IMR-90 (cell line): ENCODE measurements at places on chromosomes 2 and 18. TPM values are rescaled to one million over a fixed set of nuclear protein-coding genes. Genes with fewer than 3 reads are reported as not detected.

Gene CFC1
- not detected in 2 replicates for total RNA-seq

Gene CTAGE1
- total RNA-seq: under 0.01 TPM in 1 of 2 replicates, not detected in the other

Gene AQP12B
- not detected in 2 replicates for total RNA-seq

Gene CDK15
- 28.9 and 33.0 TPM in 2 replicates for total RNA-seq

Gene IL1R2
- total RNA-seq: not detected in 2 replicates

Gene NOL4
- not detected in 2 replicates for total RNA-seq

Gene CNDP1
- not detected in 2 replicates for total RNA-seq

Gene TDRD15
- total RNA-seq: not detected in 2 replicates

Gene OXER1
- total RNA-seq: not detected in 2 replicates

Gene MOCOS
- 1.9 and 2.2 TPM in 2 replicates for total RNA-seq

Gene KCNE4
- 6.6 and 8.3 TPM in 2 replicates for total RNA-seq

Gene CCL20
- not detected in 2 replicates for total RNA-seq

Gene DYNAP
- total RNA-seq: not detected in 2 replicates

Gene GKN2
- total RNA-seq: not detected in 2 replicates

Gene ATG4B
- 102 and 146 TPM in 2 replicates for total RNA-seq

Gene UGT1A3
- total RNA-seq: not detected in 2 replicates

Gene EN1
- not detected in 2 replicates for total RNA-seq

Gene KLHL41
- total RNA-seq: 0.18 and 0.28 TPM in 2 replicates

Gene UPP2
- total RNA-seq: not detected in 2 replicates

Gene ITPRIPL1
- total RNA-seq: 1.1 and 1.4 TPM in 2 replicates

Gene STRN
- total RNA-seq: 16.4 and 23.3 TPM in 2 replicates

Gene MSH6
- 48.9 and 72.5 TPM in 2 replicates for total RNA-seq

Gene CRYGD
- total RNA-seq: not detected in 2 replicates

Gene CTNNA2
- not detected in 2 replicates for total RNA-seq

Gene CRACDL
- total RNA-seq: not detected in 2 replicates

Gene GALNT3
- 2.0 and 4.4 TPM in 2 replicates for total RNA-seq

Gene CXCR2
- total RNA-seq: not detected in 2 replicates

Gene ABCG5
- not detected in 2 replicates for total RNA-seq

Gene RAB27B
- total RNA-seq: 1.3 and 1.7 TPM in 2 replicates

Gene FSIP2
- total RNA-seq: under 0.01 TPM in 1 of 2 replicates, not detected in the other

Gene HTR2B
- 0.56 and 0.72 TPM in 2 replicates for total RNA-seq

Gene HOXD9
- total RNA-seq: not detected in 2 replicates

Gene OBSL1
- total RNA-seq: 21.4 and 21.5 TPM in 2 replicates

Gene RALB
- total RNA-seq: 53.6 and 75.3 TPM in 2 replicates

Gene SAG
- total RNA-seq: not detected in 2 replicates

Gene FOXD4L1
- not detected in 2 replicates for total RNA-seq

Gene LOXL3
- total RNA-seq: 14.2 and 17.9 TPM in 2 replicates

Gene HOXD13
- total RNA-seq: not detected in 2 replicates

Gene RAPGEF4
- 3.2 and 3.6 TPM in 2 replicates for total RNA-seq

Gene DHRS9
- not detected in 2 replicates for total RNA-seq

Gene KIF1A
- total RNA-seq: under 0.01 TPM in 1 of 2 replicates, not detected in the other

Gene EPG5
- total RNA-seq: 104 and 114 TPM in 2 replicates

Gene C18orf54
- total RNA-seq: 3.0 and 5.6 TPM in 2 replicates

Gene DLGAP1
- under 0.01 TPM in 1 of 2 replicates, not detected in the other for total RNA-seq

Gene PROKR1
- not detected in 2 replicates for total RNA-seq

Gene HAAO
- 0.18 TPM in 1 of 2 replicates, not detected in the other for total RNA-seq

Gene ANKAR
- total RNA-seq: 2.2 and 4.4 TPM in 2 replicates

Gene PECR
- total RNA-seq: 13.3 and 17.7 TPM in 2 replicates

Gene MC4R
- 0.18 and 0.28 TPM in 2 replicates for total RNA-seq

Gene SP140
- 1.1 and 1.4 TPM in 2 replicates for total RNA-seq

Gene CCDC68
- total RNA-seq: 0.54 and 1.4 TPM in 2 replicates

Gene UGT1A6
- not detected in 2 replicates for total RNA-seq

Gene ITGB6
- total RNA-seq: under 0.01 TPM in 1 of 2 replicates, not detected in the other

Gene ELAC1
- total RNA-seq: 5.2 and 6.4 TPM in 2 replicates
